ENCODE measurements at places on chromosomes 1 and 21. TPM values are rescaled to one million over a fixed set of nuclear protein-coding genes. Genes with fewer than 3 reads are reported as not detected.

Gene BSND
- total RNA-seq = not detected

Gene FRRS1
- 17.6 TPM for total RNA-seq

Gene RHD
- not detected for total RNA-seq

Gene S1PR1
- 1.2 TPM for total RNA-seq

Gene DYNLT4
- total RNA-seq = not detected

Gene C8B
- total RNA-seq = not detected

Gene S100A3
- 9.0 TPM for total RNA-seq

Gene KRTAP21-2
- not detected for total RNA-seq

Gene KCNN3
- 0.07 TPM for total RNA-seq

Gene KCNQ4
- total RNA-seq = not detected

Gene NPL
- 2.7 TPM for total RNA-seq

Gene CFHR1
- total RNA-seq = not detected

Gene OR2L3
- not detected for total RNA-seq

Gene CFAP57
- 0.14 TPM for total RNA-seq

Gene OR10J1
- total RNA-seq = not detected

Gene ERVH48-1
- not detected for total RNA-seq

Gene RIPPLY3
- total RNA-seq = 1.1 TPM

Gene CACNA1S
- total RNA-seq = not detected

Gene AGMAT
- total RNA-seq = 0.70 TPM

Gene MAN1C1
- total RNA-seq = 0.65 TPM

Gene LEFTY2
- total RNA-seq = not detected

Gene TSHB
- not detected for total RNA-seq

Gene VCAM1
- 0.07 TPM for total RNA-seq

Gene USF1
- 39.4 TPM for total RNA-seq

Gene TLCD4
- 0.14 TPM for total RNA-seq

Gene NES
- 0.85 TPM for total RNA-seq

Gene COL9A2
- total RNA-seq = 0.88 TPM

Gene NFASC
- total RNA-seq = 4.0 TPM

Gene RNU1-4
- total RNA-seq = under 0.01 TPM

Gene C1orf226
- total RNA-seq = 0.46 TPM

Gene HCRTR1
- total RNA-seq = not detected

Gene C1orf210
- 3.9 TPM for total RNA-seq

Gene LEFTY1
- total RNA-seq = not detected

Gene SMPDL3B
- total RNA-seq = 3.7 TPM

Gene NTMT2
- total RNA-seq = not detected

Gene LRRC38
- total RNA-seq = not detected

Gene KCNAB2
- total RNA-seq = 2.0 TPM

Gene SLC45A1
- 0.14 TPM for total RNA-seq

Gene SLC2A5
- 0.42 TPM for total RNA-seq

Gene AADACL4
- total RNA-seq = not detected

Gene ZSCAN20
- 3.1 TPM for total RNA-seq

Gene LCE1F
- not detected for total RNA-seq

Gene CYP4A11
- total RNA-seq = not detected

Gene ZFP69B
- 2.6 TPM for total RNA-seq

Gene FCRL4
- total RNA-seq = not detected

Gene ARHGEF10L
- 16.5 TPM for total RNA-seq

Gene AUNIP
- total RNA-seq = 6.5 TPM

Gene C1orf115
- 1.9 TPM for total RNA-seq

Gene CHAF1B
- 9.6 TPM for total RNA-seq

Gene PSMB4
- total RNA-seq = 327 TPM

Gene UBE2U
- total RNA-seq = not detected

Gene FOXO6
- total RNA-seq = not detected

Gene SPATA6
- 0.65 TPM for total RNA-seq
